ENCODE measurements at places on chromosomes 6 and 20.

GRCh38 chr6:156773935-156774852 is 3.0 kb upstream of the ARID1B start:
- DNase-seq: no peak

- DNase-seq: no peak
Measured at GRCh38 chr6:27806981-27807440, 105.2 kb downstream of the OR2B2 start.

DNA sequence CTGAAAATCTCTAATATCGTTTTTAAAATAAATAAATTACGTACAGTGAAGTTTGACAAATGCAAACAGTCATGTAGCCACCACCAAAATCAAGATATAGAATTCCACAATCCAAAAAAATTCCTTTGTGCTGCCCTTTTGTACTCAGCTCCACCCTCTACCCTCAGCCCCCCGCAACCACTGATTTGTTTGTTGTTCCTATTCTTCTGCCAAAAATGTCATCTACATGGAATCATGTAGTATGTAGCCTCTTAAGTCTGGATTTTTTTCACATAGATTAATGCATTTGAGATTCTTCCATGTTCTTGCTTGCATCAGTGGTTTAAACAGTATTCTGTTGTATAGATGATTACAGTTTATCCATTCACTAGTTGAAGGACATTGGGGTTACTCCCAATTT is 8.5 kb upstream of the REPS1 start:
- DNase-seq: no peak

GRCh38 chr6:132357120-132357519 is 44.2 kb downstream of the MOXD1 start:
- no peak for DNase-seq

DNA sequence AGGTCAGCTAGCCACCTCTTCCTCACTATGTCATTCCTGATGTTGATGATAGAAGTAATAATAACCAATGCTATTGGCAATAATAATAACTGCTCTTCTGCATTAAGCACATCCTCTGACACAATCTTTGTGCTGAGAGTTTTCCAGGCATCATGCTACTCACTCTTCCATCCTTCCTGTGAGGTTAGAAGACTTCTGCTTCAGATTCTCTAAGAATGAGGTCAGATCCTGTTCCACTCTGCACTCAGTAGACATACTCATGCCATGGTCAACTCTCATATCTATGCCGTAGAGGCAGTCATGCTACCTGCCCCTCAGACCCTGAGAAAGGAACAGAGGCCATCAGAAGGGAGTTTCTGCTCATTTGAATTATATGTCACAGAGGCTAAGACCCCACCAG is 98.1 kb upstream of the TOP1 start:
- DNase-seq: no peak

- DNase-seq: no peak
Measured at GRCh38 chr6:23498013-23498412, 628.0 kb upstream of the NRSN1 start.

- DNase-seq: no peak
Measured at GRCh38 chr6:170575250-170575649, 9.2 kb downstream of the PDCD2 start.

DNA sequence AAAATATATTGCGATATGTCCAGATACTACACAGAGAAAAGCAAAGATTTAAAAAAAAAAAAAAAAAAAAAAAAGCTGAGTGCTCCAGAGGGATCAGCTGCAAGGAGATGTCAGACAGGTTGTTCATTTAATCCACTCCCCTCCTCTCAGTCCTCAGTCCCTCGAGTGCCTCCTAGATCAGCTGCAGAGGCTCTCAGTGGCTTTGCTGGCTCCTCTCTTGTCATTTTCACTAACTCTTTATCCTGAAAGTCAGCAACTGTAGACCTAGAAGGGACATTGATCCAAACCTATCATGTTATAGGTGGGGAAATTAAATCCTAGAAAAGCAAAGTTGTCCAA is 61.6 kb downstream of the KIAA0319 start:
- DNase-seq: no peak

DNA sequence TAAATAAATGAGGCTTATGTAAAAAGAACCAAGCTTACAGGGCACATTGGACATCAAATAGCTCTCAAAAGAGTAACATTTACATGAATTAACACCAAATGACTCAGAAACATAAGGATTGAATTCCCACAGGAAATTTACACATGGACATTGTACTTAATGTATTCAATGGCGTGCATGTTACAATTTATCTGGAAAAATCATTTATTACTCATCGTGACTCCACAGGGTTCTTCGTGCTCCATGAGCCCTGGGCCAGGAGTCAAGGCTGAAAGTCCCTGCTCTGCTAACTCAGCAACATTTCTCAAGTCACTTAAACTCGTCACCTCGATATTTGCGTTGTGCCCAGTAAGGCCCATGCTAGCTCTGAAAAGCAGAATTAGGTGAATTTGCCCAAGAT is 158.5 kb downstream of the PHACTR1 start:
- DNase-seq: no peak

- no peak for DNase-seq
Measured at GRCh38 chr6:35651244-35651643, 37.5 kb downstream of the FKBP5 start.

DNA sequence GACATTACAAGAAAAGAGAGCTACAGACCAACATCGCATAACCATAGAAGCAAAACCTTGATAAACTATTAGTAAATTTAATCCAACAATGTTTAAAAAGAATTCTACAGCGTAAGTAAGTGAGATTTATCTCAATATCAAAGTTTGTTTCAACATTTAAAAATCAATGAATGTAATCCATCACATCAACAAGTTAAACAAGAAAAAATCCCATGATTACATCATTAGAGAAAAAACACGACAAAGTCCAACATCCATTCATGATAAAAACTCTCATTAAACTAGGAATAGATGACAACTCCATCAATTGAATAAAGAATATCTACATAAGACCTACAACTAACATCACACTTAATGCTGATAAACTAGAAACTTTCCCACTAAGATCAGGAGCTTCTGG is 239.0 kb upstream of the GGTLC1 start:
- DNase-seq: no peak
